ENCODE measurements at places on chromosomes 1 and 21.

GRCh38 chr1:23380719-23381118 is 11.1 kb upstream of the ZNF436 start:
- no peak for DNase-seq

- DNase-seq: peak; percentile 71
Observed at GRCh38 chr1:1157914-1158710, 15.6 kb upstream of the TTLL10 start.

DNA sequence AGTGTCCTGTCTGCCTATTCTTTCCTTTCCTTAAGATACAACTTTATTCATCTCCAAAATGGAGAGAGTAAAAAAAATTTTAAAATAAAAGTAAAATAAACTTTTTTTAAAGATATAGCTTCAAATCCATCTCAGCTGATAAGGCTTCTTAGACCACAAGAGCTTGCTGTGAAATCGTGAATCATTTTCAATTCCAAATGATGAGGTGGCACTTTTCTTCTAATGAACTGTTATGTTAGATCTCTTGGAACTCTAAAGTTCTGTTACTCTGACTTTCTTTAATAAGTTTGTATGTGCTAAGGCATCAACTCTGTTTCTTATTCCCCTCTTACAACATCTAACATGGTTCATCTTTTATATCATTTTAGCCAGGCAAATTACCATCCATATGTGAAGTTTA is 4.5 kb downstream of the SH3GLB1 start:
- no peak for DNase-seq

GRCh38 chr1:231626951-231627614 is 493 bp downstream of the DISC1 start:
- peak; percentile 81 for DNase-seq

GRCh38 chr1:22487781-22488180 is 36.1 kb downstream of the ZBTB40 start:
- DNase-seq: no peak

DNA sequence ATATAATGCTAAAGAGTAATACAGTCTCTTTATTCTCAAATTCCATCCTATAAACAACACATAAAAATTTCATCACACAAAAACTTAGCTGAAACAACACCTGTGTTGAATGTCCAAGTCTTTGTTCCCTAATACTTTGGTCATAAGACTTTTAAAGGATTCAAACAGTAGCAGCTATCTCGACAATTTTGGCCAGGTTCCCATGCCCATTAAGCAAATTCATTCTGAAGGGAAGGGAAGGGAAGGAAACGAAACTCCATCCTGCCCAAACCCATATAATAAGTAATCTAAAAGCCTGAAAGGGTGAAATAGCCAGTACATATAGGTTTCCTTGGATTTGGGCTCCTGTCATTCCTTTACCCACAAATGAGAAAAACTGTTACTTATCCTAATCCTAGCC is 7.5 kb downstream of the IVNS1ABP start:
- DNase-seq: no peak
